ENCODE measurements at places on chromosomes 12 and 14.

GRCh38 chr12:125161712-125162022 lies 96.4 kb downstream of the AACS start:
- H3K27ac ChIP-seq = no peak overlapping the region
- no peaks in the 10 kb centered on the region for H3K27me3 ChIP-seq
- no peak overlapping the region for H3K4me3 ChIP-seq
- peaks cover 8% of the 10 kb centered on the region for H3K4me1 ChIP-seq
- DNase-seq = no peak

DNA sequence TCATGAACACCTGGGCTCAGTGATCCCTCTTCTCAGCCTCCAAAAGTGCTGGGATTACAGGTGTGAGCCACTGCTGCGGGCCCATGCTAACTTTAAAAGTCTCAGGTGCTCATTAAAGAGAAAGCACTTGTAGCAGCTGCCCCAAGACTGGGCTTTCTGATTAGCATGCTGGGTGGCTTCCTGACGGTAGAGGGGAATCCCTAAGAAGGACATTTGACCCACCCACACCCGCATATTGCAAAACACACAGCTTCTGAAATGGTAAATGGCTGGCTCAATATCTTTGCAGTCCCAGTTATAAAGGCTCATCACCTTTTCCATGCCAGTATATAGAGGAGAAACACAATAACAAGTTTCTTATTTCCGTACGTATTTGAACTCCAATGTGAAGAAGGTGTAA lies 19.3 kb upstream of the BICD1 start:
- H3K4me1 ChIP-seq = peaks cover 13% of the 10 kb centered on the region
- H3K36me3 ChIP-seq = no peaks in the 10 kb centered on the region
- H3K27ac ChIP-seq = no peak overlapping the region
- no peaks in the 10 kb centered on the region for H3K27me3 ChIP-seq

GRCh38 chr14:85027681-85028370 lies 502.1 kb upstream of the FLRT2 start:
- no peak overlapping the region for H3K4me3 ChIP-seq
- peaks cover 3% of the 10 kb centered on the region for H3K36me3 ChIP-seq
- no peaks in the 10 kb centered on the region for H3K4me1 ChIP-seq
- H3K27me3 ChIP-seq = no peaks in the 10 kb centered on the region
- no peak overlapping the region for H3K27ac ChIP-seq

GRCh38 chr14:24323341-24323740 lies 11.5 kb downstream of the ADCY4 start:
- peaks cover 26% of the 10 kb centered on the region for H3K27me3 ChIP-seq
- no peak for DNase-seq
- H3K4me3 ChIP-seq = no peak overlapping the region
- H3K27ac ChIP-seq = no peak overlapping the region
- no peaks in the 10 kb centered on the region for H3K36me3 ChIP-seq

DNA sequence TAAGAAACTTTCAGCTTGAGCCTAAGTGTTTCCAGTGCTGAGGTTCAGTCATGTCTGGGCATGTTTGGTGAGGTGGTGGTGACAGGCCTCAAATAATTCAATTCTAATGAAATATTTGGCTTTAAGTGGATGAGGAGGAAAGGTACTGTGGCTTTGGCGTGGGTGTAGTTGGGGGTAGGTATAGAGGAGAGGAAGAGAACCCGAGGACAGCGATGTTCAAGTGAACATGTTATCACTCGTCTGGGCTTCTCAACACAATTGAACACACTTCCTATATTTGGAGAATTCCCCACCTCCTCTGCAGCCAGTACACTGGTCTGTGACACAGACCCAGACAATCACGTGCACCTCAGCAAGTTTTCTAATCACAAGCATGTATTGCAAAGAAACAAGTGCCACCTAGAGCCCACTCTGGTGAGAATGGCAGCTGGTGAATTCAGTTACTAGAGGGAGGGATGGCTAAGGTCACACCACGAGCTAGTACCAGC lies 53.0 kb downstream of the IFNG-AS1 start:
- H3K27me3 ChIP-seq = no peaks in the 10 kb centered on the region
- H3K36me3 ChIP-seq = peaks cover 3% of the 10 kb centered on the region
- H3K27ac ChIP-seq = no peak overlapping the region
- no peak overlapping the region for H3K4me3 ChIP-seq
- H3K4me1 ChIP-seq = peaks cover 5% of the 10 kb centered on the region
- no peak for DNase-seq

- no peaks in the 10 kb centered on the region for H3K36me3 ChIP-seq
- H3K27ac ChIP-seq = no peak overlapping the region
- peaks cover 41% of the 10 kb centered on the region for H3K27me3 ChIP-seq
- DNase-seq = no peak
Observed at GRCh38 chr14:23589606-23590005, 11.0 kb upstream of the JPH4 start.

- no peak overlapping the region for H3K4me3 ChIP-seq
- peaks cover 4% of the 10 kb centered on the region for H3K4me1 ChIP-seq
Observed at GRCh38 chr12:48686615-48687334, 4.7 kb upstream of the KANSL2 start.

DNA sequence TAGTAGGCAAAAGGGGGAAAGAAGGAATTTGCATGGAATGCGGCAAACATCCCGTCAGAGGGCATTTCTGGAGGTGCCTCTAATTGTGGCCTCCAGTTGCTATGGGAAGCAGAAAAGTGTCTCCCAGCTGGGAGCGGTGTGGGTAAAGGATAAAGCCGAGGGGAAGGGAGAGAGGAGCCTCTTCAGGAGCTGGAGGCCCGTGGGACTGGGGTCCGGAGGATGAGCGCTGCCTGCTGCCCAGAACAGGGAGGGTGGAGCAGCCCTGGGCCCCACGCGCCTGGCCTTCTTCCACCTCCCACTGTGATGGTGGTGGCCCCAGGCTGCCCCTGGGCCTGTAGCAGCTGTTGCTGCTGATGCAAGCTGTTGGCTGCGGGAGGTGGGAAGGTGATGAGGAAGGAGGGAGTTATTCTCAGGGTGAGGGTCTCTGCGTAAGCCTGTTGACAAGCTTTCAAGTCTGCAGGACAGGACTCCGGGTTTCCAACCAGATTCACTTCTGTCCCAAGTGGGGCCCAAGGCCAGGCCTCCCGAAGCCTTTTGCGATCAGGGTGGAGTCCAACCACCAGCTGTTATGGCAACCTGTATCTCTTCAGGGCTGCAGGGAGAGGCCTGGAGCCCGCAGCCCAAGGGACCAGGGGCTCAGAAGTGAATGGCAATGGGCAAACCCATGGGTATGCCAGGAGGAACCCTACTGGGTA lies 19.1 kb upstream of the PGF start:
- peak overlapping the region; percentile 13 for H3K27ac ChIP-seq
- peaks cover 29% of the 10 kb centered on the region for H3K4me1 ChIP-seq
- no peaks in the 10 kb centered on the region for H3K36me3 ChIP-seq
- no peaks in the 10 kb centered on the region for H3K27me3 ChIP-seq

DNA sequence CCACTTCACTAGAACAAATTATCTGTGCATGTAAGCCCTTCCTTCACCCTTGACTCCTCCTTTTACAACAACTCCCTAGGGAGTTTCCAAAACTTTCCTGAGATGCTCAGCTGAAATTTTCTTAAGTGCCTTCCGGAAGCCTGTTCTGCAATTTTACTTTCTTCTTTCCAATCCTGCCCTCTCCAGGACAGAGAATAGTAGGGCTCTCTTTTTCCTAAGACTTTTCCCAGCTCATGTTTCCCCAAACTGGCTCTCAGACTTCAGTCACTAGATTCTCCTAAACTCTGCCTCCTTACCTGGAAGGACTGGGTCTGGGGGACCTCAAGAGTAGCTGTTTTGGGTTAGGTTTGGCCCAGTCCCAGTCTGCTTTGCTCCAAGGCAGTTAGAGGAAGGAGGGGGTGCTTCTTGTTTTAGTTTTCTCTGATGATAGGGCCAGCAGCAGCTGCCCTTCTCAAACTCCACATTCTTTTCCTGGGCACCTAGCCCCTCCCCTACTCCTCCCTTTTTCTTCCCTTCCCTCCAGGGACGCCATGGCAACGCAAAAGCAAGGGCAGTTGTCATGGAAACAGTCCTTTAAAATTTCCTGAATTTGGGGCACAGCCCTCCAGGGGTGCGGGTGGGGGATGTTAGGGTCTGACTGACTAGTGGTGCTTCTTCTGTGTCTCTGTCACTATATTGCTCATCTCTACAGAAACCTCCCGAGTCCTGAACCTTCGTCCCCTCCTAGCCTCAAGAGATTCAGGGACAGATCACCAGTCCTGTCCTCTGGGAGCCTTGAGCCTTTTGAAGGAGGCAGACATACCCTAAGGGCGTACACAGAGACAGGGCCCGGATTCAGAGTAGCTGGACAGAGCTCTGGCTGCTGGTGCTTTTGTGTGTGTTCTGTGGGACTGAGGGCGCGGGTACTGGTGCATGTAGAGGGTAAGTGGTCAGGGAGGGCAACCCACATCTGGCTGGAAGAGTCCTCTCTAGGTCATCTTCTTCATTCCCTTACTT lies 17.0 kb downstream of the PPP1R1A start:
- H3K4me3 ChIP-seq = peak overlapping the region; percentile 23
- DNase-seq = no peak
- peaks cover 35% of the 10 kb centered on the region for H3K4me1 ChIP-seq
- no peaks in the 10 kb centered on the region for H3K27me3 ChIP-seq

DNA sequence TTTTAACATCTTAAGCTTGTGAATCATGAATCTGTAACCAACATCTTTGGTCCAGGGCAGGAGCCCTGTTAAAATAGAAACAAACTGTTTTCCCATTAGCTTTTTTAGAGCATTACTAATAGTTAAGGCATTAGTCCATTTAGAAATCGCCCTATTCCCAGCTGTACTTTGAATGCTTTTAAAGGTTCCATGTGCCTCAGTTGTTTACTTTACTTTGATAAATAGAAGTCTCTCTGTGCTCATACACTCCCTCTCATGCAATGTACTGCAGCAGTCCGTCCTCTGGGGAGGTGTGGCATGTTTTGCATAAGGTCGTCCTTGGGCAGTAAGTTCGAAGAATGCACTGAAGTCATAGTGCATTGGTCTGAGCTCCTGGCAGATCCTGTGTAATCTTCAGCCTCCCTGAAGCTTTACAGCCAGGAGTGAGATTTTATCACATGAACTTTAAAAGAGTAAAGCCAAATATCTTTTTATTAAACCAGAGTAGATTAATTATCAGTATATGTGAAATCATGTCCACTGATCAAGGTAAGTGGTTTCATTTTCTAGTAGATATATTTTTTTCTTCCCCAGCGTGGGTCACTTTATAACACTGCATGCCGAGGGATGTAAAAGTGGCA lies 134.7 kb downstream of the FGD4 start:
- H3K4me3 ChIP-seq = no peak overlapping the region
- peaks cover 47% of the 10 kb centered on the region for H3K4me1 ChIP-seq
- H3K27me3 ChIP-seq = no peaks in the 10 kb centered on the region
- H3K36me3 ChIP-seq = no peaks in the 10 kb centered on the region

DNA sequence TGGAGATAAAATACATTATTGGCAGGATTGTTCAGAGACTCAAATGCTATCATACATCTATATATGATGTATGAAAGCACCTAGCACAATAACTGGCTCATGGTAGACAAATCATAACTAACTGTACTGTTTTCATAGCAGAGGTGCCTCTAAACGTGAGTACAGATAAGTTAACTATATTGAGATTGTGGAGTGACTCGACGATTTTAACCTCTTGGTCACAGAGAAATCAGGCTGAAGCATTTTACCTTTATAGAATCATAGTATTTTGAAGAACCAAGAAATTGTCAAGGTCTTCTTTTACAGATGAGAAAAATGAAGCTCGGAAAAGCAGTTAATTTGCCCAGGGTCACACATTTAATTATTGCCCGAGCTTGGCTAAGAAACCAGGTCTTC lies 666 bp upstream of the DERA start:
- H3K4me3 ChIP-seq = peak overlapping the region; percentile 92
- H3K27ac ChIP-seq = no peak overlapping the region
- H3K27me3 ChIP-seq = no peaks in the 10 kb centered on the region

DNA sequence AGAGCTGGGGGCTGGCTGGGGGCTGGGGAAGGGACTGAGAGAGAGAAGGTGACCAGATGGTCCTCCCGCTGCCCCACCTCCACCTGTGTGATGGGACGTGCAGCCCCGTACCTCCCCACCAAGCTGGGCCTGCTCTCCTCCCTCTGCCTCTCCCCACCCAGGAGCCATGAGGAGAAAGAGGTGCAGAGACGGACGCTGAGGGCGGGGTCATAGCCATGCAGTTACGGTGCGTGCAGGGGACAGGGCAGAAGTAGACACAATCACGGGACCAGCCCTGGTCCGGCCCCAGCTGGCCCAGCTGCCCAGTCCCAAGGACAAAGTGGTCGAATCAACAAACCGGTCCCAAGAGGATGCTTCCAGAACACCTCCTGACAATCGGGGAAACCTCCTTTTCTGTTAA lies 33.2 kb downstream of the RFLNA start:
- no peak overlapping the region for H3K4me3 ChIP-seq
- H3K36me3 ChIP-seq = peaks cover 19% of the 10 kb centered on the region
- no peaks in the 10 kb centered on the region for H3K27me3 ChIP-seq
- H3K27ac ChIP-seq = no peak overlapping the region
- no peak for DNase-seq

DNA sequence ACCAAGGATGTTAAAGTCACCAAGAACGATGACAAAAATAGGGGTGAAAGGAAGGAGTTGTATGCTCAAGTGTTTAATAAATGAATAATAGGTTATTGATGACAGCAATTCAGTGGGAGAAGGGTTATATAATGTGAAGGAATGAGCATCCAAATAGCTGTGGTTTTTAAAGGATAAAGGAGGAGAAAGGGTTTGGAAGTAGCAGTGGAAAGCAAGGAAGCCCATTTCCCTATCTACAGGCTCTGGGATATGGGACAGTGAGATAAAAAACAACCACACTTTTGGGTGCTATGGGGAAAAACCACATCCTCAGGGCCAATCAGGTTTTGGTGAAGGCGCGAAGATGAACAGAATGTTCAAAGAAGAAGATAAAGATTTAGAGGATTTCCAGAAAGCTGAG lies 258.6 kb downstream of the ZFP36L1 start:
- H3K27ac ChIP-seq = peak overlapping the region; percentile 23
- H3K4me3 ChIP-seq = no peak overlapping the region
- no peaks in the 10 kb centered on the region for H3K27me3 ChIP-seq
- DNase-seq = no peak
- peaks cover 26% of the 10 kb centered on the region for H3K36me3 ChIP-seq

DNA sequence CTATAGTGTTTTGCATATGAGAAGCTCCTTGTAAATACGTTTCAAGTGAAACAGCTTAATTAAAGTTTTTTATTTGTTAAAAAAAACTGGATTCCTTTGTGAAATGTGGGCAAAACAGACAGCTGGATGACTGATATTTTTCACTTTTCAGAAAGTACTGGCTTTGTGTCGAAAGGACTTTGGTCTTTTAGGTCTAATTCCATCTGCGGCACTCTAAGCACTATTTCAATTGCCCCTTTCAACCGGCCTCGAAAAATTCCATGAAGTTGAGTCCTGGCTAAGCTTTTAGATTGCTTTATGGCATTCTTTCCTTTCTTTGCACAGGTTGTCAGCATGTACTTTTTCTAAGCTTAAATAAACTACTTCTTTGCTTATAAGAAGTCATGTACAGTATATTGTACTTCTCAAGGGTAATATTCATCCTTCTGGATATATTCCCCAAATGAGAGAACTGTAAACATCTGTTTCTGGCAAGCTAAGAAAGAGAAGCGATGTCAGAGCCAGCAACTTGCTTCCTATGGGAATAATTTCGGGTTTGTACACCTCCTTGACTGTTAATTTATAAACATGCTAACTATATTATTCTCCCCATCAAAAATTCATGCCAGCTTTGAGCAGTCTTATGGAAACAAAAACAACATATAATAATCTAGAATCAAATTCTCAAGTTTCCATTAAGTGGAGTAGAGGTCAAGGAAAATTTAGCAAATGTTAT lies 611.3 kb downstream of the ETNK1 start:
- no peaks in the 10 kb centered on the region for H3K36me3 ChIP-seq
- no peak overlapping the region for H3K4me3 ChIP-seq
- no peak overlapping the region for H3K27ac ChIP-seq
- H3K4me1 ChIP-seq = no peaks in the 10 kb centered on the region

- H3K4me1 ChIP-seq = peaks cover 6% of the 10 kb centered on the region
- H3K27me3 ChIP-seq = no peaks in the 10 kb centered on the region
- no peak for DNase-seq
- H3K4me3 ChIP-seq = no peak overlapping the region
- H3K36me3 ChIP-seq = peaks cover 6% of the 10 kb centered on the region
Observed at GRCh38 chr14:104700225-104700651, 10.8 kb downstream of the INF2 start.

Data from neural crest cell (in vitro differentiated cells).